ENCODE measurements at places on chromosomes 16 and 17. TPM values are rescaled to one million over a fixed set of nuclear protein-coding genes. Genes with fewer than 3 reads are reported as not detected.

Gene GP1BA
- total RNA-seq: 0.25 TPM

Gene SAMD14
- 2.1 TPM for total RNA-seq

Gene ZNF205
- total RNA-seq: not detected

Gene RNF222
- 0.52 TPM for total RNA-seq

Gene SLFN12L
- total RNA-seq: 126 TPM

Gene KRTAP4-5
- total RNA-seq: not detected

Gene LGALS9
- 83.4 TPM for total RNA-seq

Gene ITGA3
- total RNA-seq: 0.47 TPM

Gene PSMD3
- 78.9 TPM for total RNA-seq

Gene CTRB1
- total RNA-seq: not detected

Gene RAC3
- 2.1 TPM for total RNA-seq

Gene SLC16A6
- total RNA-seq: 16.5 TPM

Gene GPR179
- not detected for total RNA-seq

Gene DDX5
- total RNA-seq: 3,334 TPM

Gene PABPN1L
- total RNA-seq: not detected

Gene PMFBP1
- 0.99 TPM for total RNA-seq

Gene GPR142
- total RNA-seq: not detected

Gene HP
- 2.1 TPM for total RNA-seq

Gene KRT27
- not detected for total RNA-seq

Gene CD300LF
- 8.7 TPM for total RNA-seq

Gene SPIRE2
- 4.5 TPM for total RNA-seq

Data from natural killer cell (primary cell).